ENCODE measurements at places on chromosomes 4 and X.

- DNase-seq, result no peak
Measured at GRCh38 chrX:37922928-37923327, 75.6 kb upstream of the DYNLT3 start.

DNA sequence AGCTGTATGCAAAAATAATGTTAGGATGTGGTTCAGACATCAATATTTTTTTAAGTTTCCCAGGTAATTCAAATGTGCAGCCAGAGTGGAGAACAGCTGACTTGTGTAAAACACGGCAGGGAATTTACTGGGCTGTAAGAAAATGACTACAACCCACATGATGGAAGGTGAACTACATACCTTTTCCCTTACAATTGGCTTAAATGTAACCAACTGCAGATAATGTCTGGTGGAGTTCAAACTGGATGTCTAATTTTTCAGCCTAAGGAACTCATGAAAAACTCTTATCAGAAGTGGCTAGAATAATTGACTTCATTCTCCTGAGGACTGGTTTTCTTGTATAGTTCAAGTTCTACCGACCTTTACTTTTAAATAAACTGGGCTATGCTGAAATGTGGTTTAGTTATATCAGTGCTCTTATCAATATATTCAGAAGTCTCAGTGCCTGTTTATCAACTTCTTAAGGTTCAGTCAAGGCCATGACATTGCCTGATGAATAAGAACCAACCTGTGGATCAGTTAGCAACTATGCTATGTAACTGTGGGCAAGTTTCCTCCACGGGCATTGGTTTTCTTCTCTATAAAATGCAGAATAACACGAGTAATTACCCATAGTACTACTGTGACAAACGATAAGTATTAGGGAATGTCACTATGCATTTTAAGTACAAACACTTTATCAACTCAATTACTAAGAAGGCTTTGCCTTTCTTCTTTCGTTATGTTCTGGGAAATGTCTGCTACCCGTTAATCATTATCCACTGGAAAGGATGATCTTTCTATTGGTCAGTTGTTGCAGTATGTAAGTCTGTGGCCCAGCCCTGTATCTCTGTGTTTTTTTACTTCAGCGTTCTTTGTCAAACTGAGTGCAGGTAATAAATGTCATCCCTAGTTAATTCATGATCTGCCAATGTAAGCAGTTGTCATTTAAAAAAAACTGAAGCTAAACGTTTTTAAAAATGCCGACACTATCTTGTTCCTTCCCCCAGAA, 181.6 kb downstream of the PCDH7 start:
- DNase-seq, result no peak

- peak; percentile 61 for DNase-seq
Measured at GRCh38 chrX:101417981-101418841, 10.2 kb downstream of the HNRNPH2 start.

GRCh38 chr4:52606726-52607125, 52.4 kb downstream of the USP46 start:
- DNase-seq, result no peak

DNA sequence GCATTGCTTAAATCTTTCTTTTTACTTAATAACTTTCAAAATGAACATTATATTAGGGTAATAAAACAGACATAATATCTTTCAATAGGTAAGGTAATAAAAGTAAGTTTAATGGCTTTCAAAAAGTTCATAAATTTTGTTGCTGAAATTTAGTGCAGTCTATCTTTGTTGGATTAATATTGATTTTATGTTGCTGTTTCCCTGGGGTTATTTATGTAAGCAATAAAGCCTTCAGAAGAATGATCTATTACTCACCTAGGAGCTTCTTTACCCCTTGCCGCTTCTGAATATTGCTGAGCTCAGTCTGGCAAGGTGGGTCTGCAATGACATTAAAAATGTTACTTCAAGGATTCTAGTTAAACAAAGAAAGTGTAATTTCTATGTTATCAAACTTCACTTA, 492.6 kb downstream of the SPOCK3 start:
- no peak for DNase-seq

DNA sequence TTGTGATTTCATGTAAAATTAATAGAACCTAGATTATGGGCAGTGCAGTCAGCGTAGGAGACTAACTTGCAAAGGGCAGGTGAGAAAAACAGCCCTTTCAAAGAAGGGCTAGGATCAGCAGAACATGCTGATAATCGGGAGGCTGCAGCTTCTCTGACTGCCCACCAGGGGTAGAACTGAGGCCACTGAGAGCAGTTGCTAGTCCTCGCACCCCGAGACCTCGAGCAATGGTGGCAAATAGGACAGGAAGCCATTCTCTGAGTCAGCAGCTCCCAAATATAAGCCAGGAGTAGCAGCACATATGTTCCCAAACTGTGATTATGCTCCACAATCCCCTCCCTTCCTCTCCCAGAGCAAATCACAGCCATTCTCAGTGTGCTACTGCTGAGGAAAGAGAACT, 186.5 kb downstream of the MSL3 start:
- no peak for DNase-seq

- no peak for DNase-seq
Measured at GRCh38 chr4:149553959-149554520, 261.6 kb downstream of the IQCM start.

DNA sequence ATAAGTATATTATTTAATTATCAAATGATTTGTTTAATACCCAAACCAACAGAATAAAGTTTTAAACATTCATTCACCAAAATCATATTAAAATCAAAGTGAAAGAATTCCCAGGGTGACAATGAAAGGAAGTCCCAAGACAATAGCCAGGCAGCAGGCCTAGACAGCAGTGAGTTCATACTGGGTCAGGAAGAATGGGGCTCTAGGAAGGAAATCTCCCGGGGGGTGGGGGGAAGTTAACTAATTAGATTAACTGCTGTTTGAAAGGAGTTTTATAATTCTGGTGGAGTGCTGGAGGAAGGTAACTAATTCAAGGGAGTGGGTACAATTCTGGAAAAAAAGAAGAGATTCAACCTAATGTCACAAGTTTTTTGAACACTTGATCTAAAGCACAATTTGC, 104.1 kb downstream of the ZAR1 start:
- no peak for DNase-seq

- no peak for DNase-seq
Measured at GRCh38 chrX:102840871-102841705, 96.0 kb upstream of the RAB40AL start.

DNA sequence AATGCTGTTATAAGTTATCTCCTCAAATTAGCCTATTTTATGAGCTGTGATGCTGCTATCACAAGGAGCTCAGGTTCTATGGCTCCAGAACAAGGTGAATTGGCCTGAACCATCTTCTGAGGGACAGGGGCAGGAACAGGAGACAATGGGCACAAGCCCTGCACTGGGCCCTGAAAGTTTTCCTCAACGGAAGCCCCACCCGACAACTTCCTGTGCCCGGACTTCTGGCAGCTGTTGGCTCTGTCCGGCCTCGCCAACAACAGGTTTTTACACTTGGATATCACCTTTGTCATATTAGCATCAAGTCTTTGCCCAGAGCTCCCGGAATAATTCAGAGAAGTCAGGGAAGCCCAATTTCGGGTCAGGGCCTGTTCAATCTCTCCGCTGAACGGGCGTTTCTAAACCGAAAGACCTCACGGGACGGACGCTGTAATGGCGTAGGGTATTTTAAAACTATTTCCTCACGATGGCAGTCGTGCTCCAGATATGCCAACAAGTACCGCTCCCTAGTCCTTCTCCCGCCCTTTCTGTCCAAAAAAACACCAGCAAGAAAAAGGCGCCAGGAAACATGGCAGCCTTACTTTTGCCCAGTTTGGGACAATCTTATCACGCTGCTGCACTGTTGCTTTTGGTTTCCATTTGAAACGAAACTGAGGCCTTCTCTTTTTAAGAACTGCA, 201.0 kb upstream of the STK26 start:
- no peak for DNase-seq

GRCh38 chr4:13733817-13734216, 106.3 kb upstream of the BOD1L1 start:
- no peak for DNase-seq

DNA sequence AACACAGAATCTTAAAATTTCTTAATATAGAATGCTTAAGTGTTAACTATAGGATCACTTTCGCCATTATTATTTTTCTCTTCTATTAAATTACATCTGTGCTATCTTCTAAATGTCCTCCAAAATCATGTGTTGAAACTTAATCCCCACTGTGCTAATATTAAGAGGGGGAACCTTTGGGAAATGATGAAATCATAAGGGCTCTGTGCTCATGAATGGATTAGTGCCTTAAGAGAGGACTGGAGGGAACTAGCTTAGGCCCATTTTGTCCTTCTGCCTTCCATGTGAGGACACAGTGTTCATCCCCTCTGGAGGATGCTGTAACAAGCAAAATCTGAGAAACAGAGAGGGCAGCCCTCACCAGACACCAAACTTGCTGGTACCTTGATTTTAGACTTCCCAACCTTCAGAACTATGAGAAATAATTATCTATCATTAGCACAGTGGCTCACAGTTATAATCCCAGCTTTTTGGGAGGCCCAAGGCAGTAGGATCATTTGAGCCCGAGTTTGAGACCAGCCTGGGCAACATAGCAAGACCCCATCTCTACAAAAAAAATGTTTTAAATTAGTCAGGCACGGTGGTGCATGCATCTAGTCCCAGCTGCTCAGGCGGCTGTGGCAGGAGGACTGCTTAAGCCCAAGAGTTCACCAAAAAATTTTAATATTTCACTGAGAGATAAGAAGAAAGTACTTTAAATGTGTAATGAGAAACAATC, 26.3 kb downstream of the KLHL8 start:
- DNase-seq, result no peak

GRCh38 chr4:1400831-1401408, 5.3 kb downstream of the NKX1-1 start:
- no peak for DNase-seq

- no peak for DNase-seq
Measured at GRCh38 chr4:89166971-89167475, 55.7 kb downstream of the TIGD2 start.

DNA sequence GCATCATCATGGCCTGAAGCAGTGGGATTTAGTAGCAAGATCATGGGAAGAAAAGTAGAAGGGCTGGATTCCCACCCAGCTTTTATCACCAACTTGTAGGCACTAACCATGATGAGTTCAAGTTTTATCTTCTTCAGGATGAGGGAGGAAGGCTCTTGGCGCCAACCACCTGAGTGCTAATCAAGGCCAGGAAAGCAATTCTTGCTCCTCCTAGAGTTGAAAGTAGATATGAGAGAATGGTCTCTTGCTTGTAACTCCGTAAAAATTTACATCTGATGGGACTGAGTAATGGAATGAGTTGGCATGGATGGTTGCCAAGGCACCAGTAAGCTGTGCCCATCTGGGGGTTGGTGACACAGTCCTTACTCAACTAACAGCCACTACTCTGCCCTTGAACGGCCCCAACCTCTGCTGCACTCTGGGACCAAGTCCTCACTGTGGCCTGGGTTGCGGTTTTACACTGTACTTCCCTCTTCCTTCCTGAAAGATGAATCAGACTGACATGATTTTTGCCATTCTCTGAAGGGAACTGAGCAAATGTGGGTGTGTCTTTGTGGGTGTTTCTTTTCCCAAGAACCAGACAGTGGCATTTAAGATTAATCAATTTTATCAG, 39.4 kb upstream of the NDP start:
- DNase-seq, result peak; percentile 90

DNA sequence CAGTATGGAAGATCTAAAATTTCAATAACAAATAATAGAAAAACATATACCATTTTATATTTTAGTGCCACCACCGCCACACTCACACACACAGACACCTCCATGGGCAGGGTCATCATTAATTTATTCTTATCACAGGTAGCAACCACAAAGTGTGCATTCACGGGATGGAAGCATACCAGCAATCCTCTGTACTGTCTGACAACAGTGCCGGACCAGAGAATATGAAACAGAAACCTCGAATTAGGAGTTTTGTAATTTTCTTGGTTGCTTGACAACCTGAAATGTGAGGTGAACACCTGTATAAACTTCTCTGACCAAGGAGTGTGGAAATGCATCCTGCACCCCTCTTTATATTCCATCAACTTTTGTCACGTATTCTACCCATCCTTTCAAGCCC, 213.9 kb upstream of the KCNIP4 start:
- no peak for DNase-seq

DNA sequence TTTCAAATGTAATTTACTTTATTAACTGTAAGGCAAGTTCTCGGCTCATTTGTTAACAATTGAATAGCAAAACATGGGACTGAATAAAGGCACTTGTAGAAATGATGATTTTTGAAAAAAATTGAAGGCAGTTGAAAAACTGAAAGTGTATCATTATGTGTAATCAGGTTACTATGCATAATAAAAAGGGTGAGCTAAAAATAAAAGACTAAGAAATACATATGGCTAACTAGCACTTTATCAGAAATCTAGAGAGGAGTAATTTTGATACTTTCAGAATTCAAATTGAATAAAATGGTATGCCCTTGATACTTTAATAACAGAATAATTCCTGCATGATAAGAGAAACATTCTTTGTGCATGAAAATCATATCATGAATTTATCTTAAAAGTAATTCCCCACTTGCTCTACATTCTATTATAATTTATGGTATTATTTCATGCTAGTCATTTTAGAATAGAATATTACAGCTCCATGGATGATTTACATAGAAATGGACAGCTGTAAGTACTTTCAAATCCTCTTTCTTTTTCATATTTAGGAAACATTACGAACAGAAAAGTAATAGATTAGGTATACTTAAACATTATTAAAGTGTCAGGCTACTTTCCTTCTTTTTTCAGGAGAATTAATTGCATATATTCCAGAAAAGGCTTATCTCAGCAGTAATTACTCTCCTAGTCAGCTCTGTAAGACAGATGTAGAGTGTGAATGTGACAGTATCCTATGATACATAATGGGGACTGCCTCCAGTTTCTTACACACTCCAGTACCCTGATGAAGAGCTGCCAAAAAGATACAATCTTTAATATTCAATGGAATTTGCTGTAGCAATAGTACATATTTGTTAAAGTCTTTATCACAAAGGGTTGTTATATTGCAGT, 697.3 kb downstream of the CCSER1 start:
- no peak for DNase-seq

DNA sequence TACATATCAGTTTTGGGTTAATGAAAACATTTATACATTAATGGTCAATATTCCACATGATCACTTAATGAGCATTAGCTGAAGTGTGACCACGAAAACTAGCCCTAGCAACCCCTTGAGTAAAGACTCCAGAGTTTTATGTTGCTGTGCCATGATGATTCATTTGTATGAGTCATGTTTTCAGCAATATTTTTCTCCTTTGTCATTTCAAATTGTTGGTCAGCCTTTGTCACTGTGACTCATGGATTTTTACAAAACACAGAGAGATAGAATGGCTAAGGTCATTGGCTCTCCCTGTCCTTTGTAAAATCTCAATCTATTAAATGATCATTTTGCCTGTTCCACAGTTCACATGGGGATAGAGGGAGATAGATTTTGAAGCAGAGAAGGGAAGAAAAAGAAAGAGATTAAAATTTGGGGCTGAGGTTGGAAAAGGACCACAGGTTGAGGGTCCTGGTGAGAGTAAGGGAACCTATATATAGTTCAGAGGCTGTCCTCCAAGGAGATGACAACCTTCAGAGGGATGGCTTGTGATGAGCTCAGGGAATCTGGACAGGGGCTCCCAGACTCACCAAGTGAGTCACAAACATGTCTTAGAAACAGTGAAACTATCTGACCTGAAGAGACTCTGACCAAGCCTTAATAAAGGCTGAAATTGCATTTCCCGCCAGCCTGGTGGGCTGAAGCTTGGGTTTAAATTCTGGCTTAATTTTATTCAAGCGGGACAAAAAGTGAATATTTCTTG, 25.6 kb downstream of the NR0B1 start:
- DNase-seq, result peak; percentile 43

- no peak for DNase-seq
Measured at GRCh38 chrX:14529290-14529989, at the start of gene GLRA2. GLRA2 (plus strand) TSS chrX:14529536; CDS start chrX:14530058, 522 bp downstream.

GRCh38 chrX:109264878-109265277, 217.0 kb downstream of the GUCY2F start:
- DNase-seq, result no peak

GRCh38 chr4:158771776-158772175, 3.0 kb downstream of the FNIP2 start:
- DNase-seq, result no peak
